ENCODE measurements at places on chromosomes 11 and 22.

DNA sequence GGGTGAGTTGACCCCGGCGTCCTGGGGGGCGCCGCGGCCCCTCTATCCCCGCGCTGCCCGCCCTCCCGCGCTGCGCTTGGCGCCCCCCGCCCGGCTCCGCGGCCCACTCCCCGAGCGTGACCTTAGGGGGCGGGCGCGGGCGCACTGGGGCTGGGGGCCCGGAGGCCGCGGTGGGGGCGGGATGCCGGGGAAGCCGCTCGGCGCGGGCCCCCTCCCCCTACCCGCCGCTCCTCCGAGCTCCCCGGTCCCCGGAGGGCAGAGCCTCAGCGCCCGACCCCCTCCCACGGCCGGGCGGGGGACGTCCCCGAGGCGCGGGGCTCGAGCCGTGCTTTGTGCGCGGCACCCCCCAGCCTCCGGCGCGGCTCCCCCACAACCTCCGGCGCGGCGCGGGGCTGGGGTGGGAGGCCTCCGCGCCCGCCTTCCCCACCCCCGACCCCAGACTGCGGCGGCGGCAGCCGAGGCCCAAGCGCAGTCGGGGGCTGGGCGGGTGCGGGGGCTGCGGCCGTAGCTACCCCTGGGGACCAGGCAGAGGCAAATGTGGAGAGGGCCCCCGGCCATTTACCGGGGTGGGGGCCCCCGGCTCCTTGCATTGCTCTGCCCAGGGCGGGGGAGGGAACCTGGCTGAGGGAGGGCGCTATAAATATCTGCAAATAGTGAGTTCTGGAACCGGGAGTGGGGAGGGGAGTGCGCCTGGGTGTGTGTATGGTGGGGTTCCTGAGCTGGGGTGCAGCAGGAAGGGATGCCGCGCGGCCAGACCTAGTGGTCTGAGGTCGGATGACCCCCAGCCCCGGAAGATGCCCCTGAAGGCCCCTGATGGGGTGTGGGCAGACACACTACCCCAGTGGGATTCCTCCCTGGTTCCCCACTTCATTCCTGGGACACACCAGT, 988 bp downstream of the MGAT3 start:
- DNase-seq: no peak

DNA sequence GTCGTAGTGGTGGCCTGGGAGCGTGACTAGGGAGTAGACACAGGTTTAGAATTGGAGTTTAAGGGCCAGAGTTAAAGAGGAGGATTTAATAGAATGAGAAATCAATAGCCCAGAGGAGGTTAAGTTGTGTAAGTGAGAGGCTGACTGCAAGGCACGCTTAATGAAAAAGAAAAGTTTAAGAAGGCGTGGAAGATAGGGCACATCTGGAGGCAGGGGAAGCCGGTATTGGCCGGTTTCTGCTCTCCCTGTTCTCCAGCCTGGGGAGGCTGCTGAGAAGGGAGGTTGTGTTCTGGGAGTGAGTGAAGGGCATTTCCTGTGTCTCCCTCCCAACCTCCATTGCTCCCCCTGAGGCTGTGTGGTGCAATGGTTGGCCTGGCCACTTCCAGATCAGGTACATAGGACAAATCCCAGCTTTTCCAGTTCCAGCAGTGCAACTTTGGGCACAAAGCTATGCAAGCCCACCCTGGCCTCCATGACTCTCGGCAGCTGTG, 6.3 kb downstream of the GRIK4 start:
- no peak for DNase-seq

DNA sequence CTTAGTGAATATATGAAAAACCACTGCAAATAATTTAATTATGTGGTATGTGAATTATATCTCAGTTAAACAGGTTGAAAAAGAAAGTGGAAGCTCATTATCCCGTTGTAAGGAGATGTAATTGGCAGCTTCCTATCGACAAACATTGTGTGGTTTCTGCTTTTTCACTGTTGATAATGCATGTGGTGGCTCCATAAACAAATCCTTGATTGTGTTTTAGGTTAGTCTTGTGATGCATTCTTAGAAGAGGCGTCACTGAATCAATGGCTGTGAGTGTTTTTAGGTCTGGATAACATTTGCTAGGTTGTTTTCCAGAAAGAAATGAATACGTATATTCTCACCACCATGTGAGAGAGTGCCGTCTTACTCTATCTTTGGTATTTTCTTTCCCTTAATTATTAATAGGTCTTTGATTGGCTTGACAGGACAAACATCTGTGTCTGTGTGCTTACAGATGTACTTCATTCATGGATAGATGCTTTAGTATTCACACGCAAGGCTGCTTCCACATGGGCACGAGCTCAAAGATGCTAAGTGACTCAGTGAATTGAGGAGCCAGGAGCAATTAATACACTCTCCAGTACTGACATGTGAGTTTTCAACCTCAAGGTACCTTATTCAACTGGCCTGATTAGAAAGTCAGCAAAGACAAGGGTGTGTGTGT, 166.7 kb downstream of the TBC1D22A start:
- DNase-seq: no peak

DNA sequence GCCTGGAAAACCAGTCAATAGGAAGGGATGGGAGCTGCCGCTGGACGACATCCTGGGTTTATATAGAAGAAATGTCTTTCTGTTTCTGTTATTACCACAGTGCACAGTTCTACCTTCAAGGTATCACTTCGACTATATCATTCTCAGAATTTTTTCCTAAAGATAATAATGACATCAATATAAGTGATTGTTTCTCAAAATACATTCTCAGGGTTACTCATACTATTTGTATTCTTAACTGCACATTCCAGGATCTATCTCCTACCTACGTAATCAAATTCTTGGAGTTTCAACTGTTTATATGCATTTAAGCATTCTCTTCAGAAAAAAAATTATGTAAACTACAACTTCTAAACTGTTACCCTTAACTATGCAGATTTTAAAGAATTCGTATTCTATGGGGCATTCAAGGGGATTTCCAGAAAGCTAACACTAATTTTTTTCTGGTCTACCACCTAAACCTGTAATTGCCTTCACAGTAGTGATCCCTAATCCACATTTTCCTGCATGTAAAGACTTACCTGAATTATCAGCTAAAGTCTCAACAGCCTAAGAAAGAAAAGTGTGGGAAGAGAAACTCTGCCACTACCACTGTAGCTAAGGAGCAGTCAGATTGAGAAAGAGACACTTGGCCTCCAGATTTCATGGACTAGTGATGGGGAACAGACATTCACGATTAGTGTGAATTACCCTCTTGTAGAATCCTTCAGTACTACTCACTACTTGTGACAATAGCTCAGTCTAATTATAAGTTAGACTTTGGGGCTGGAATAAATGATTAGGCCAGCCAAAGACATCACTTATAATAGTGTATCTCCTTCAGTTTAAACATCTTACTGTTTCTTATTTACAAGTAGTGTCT, at the start of gene OR51B5:
Gene OR51B5 (minus strand): TSS at position 51 of the 862 bp plus-strand sequence. CDS start 0 bp downstream, at position 51.
- no peak for DNase-seq

DNA sequence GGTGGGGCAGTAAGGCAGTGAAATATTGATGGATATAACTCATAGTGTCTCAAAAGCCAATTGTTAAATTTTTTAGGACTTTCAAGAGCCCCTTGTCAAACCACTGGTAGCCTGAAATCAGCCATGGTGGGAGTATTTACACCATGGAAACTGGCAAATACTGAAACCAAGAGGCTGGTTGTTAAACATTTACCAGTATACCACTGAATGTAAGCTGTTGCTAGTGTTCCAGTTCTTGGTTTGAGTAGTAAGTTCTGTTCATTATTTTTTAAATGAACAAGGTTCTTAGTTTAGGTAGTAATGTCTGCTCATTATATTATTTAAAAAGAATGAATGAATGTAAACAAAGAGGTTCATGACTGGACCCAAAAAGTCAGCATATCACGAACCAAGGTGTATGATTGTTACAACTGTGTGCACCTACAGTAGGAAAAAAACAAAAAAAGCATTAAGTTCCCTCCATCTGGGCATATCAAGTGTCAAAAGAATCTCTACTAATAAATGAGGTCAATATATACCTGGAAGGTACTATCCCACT, 4.5 kb upstream of the EIF3F start:
- DNase-seq: no peak

- DNase-seq: no peak
Observed at GRCh38 chr11:10954184-10954583, 96.3 kb upstream of the ZBED5 start.

DNA sequence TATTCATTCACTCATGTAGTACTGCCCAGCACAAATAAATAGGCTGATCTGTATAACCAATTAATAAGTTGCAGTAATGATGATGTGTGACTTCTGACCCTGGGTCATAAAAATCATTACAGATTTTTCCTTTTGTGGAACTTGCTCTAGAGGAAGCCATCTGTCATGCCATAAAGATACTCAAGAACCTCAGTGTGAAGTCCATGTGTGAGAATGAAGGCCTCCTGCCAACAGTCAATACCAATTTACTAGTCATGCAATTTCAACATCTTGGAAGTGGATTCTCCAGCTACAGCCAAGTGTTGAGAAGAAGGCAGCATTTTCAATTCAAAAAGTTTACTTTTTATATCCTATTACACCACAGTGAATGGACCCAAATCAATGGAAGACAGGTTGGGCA, 435.6 kb upstream of the LRRC4C start:
- no peak for DNase-seq

DNA sequence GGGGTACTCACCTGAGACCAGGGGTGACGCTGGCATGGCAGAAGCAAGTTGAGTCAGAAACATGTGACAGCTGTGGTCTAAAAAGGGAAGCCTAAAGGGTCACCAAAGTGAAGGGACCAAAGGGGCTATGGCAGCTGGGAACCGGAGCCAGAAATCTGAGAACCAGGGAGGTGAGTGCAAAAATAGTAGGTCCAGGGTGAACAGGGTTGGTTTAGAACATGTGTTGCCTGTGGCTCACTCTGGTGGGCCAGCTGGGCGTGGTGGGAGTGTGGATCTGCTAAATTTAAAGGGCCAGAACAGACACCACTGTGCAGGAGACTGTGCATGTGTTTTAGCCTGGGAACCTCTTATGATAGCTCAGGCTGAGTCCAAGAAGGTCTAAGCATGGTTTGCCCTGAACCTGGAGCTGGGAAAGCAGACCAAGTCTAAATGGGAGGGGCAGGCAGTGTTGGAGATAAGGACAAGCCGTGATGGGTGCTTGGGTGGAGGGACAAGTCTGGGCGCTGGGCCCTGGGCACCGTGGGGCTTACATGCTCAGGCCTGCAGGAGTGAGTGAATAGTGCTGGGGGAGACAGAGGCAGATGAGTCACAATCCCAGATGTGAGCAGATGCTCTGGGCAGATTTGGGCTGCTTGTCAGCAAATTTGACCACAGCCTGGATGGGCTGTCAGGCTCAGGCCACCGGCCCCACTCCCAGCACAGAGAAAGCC, 41.4 kb upstream of the ZBED5 start:
- DNase-seq: peak; percentile 19

GRCh38 chr11:126339073-126339862, 16.2 kb upstream of the ST3GAL4 start:
- no peak for DNase-seq

DNA sequence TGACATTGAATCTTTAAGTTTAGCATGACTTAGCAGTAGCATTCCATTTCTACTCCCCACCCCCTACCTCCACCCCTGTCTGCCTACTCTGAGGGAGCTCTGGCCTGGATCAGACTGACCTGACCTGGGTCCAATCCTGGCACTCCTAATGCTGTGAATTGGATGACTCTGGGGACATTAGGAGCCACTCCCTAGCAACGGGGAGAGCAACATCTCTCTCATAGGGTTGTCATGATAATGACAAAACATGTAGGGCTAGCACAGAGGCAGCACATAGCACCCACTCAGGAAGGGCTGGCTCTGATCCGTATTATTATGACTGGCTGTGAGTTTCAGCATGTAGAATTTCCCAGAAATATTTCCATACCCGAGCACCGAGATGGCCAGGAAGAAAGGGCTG, 40.5 kb downstream of the CABIN1 start:
- DNase-seq: no peak

GRCh38 chr22:44244265-44244822, 63.6 kb downstream of the PARVG start:
- DNase-seq: no peak

DNA sequence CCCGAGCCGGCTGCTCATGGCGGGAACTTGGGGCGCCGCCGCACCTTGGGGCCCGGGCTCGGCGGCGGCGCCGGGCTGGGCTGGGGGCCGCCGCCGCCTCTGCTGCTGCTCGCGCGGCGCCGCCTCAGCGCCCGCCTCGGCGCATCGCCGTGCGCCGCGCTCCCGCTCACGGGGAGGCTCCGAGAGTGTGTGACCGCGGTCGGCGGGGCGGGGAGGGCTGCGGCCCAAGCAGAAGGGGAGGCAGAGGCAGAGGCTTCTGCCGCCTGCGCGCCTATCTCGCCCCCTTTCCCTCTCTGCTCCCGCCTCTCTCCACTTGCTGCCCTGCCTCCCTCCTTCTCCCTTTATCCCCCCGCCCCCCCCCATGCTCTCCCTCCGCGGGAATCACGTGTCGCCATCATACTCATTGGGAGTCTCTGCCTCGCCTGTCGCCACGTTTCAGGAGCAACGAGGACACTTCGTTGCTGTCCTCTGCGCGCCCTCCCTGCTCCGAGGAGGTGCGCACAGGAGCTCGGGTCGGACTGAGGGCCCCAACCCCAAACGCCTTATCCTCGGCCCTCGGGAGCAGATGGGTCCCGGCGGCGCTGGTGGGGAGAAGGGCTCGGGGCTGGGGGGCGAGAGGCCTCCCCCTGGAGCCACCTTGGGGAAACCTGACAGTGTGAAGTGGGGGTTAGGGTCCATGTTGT, at the start of gene GUCY1A2:
Gene GUCY1A2 (minus strand): TSS at position 258 of the 683 bp plus-strand sequence. CDS start 421 bp downstream, outside the sequence.
- DNase-seq: no peak

GRCh38 chr11:96357794-96358193, 14.8 kb upstream of the MAML2 start:
- no peak for DNase-seq

GRCh38 chr11:21484039-21484438, 708.8 kb upstream of the ANO5 start:
- DNase-seq: no peak

DNA sequence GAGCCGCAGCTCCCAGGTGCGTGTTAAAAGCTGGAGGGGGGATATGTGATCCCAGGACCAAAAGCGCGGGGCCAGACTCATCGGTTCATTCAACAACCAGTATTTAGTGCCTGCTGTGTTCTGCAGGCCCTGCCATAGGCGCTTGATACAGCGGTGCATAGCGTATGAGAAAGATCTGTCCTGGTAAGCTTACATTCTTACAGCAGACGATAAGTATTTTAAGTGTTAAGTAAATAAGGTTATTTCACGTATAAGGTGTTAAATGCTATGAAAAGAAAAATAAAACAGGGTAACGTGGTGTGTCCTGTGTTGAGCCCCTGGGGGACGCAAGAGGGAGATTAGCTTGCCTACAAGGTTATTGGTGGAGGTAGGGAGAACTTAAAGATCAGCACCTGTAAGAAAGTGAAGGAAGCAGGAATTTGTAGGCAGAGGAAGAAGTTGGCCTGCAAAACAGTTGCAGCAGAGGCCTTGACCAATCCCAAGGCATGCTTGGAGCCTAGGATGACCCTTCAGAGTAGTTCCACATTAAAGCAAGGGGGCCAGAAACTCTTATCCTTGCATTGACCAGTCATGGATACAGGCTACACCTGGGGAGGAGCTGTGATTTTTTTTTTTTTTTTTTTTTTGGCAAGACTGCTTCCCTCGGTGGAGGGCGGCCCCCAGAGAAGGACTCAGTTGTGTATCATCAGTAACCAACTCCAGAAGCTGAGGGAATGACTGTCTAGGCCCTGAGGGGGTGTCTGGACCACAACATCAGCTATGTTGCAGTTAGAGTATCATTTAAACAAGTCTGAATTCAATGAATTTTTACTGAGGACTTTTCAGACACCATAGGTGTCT, 487 bp upstream of the LIPT2 start:
- DNase-seq: no peak

Data from stimulated activated CD4-positive, alpha-beta T cell treated with anti-CD3 and anti-CD28 coated beads, TNF-alpha, amount 100 ng/mL, for 24 hours (primary cell).